Right lung (tissue), 10 donors: ENCODE measurements at places on chromosomes 6 and 20.

DNA sequence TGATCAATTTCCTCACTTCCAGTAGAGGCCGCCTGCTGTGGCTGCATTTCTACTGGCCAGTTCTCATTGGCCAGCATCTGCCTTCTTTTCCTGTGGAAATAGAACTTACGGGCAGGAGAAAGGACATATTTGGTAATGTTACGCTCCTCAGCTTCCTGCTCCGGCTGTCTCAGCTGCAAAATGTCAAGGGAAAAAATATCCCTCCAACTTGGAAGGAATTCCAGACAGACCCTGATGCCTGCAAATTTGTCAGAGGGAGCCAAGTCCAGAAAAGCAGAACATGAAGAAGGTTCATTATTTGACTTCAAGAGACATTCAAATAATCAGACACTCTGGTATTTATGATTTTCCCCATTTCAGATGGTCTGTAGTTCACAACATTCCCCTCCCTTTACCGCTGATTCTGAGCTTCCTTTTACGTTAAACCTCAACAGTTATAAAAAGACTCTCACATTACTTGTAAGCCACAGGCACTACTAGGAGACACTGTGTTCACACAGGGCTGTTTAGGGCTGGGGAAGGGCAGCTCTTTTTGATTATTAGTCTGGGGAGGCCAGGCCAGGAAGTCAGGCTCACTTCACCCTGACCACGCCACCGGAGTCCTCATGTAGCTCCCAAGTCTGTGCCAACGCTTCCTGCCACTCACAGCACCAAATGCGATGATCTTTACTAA lies 179.6 kb upstream of the CCN2 start:
- DNase-seq = peak; percentile 61

DNA sequence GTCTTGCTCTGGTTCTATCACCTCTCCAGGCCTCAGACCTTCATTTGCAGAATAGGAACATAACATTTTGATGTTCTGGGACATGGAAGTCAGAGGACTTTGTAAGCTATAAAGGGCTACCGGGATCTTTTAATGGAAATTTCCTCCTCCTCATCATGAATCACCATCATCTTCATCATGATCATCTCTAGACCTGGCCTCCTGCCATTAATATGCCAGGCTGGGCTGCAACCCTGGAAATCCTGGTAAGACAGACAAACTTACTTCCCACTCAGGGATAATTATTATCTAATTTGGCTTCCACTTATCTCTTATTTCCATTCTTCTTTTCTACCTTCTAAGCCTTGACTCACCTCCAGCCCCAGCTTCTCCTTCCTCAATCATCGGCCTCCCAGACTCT lies 41.0 kb upstream of the MRPS18A start:
- no peak for DNase-seq

DNA sequence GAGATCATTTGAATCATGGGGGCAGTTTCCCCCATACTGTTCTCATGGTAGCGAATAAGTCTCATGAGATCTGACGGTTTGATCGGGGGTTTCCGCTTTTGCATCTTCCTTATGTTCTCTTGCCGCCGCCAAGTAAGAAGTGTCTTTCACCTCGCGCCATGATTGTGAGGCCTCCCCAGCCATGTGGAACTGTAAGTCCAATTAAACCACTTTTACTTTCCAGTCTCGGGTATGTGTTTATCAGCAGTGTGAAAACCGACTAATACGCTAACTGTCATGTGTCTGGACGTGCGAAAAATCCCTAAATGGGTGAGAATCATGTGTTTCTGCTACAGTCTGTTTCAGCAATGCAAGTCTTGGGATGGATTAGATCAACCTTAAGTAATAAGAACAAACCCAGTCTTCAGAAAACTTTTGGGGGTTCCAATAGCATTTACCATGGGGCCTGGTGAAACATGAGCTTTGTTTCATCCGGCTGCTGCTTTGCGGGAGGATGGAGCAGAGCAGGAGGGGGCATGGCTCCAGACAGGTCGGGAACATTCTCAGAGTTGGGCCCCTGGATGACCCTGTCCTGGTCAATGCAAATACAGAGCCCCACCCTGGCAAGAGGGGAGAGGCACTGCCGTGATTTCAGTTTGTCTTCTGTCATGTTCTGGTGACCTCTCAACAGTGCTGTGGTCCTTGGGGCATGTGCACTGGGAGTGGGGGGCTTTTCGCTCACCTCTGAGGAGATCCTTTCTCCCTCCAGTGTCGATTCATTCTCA lies 41.5 kb downstream of the CTCFL start:
- no peak for DNase-seq

- DNase-seq = no peak
Measured at GRCh38 chr20:25297141-25297905, 49.4 kb downstream of the PYGB start.

DNA sequence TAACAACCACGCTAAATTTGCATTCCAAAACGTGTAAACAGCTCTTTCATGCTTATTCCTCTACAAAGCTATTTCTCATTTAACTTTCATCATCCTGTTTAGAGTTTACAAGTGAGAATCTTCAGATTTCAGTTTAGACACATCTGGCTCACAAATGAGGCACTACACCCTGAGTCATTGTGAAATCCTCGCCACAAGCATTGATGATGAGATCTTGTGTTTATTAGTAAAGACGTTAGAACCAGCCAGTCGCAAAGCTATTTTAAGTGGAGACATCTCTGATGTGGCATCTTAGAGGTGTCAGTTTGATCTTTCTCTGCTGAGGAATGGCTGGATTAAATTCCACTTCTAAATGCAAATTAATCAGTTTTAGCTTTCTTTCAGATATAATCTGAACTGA lies 8.3 kb upstream of the ISM1 start:
- no peak for DNase-seq

- DNase-seq = no peak
Measured at GRCh38 chr20:58294497-58295455, 14.7 kb upstream of the RAB22A start.

- DNase-seq = no peak
Measured at GRCh38 chr6:142409794-142410193, 108.0 kb downstream of the ADGRG6 start.

DNA sequence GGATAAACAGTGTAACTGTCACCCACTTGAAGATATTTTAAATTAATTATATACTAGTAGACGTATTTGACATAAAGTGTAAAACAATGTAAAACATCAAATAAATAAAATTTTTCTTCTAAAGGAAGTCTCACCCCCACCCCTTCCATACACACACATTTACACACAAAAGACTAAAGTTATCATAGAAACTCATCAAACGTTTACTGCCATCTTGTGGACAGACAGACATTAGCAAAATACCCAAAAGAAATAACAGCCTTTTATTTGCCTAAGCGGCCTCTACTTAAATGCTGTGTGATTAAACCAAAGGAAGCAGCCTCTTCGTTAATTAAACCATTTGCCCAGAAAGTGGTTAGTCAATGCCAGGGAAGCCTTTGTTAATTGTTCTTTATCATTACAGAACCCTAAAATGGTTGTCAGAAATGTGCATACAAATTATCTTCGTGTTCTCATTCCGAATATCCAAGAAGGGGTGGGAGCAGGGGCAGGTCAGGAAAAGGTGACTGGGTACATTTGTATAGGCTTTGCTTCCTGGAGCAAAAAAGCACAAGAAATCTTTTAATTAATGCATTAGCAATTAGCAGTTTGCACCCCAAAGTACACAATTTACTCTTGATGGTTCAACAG lies 176.2 kb upstream of the SASH1 start:
- peak; percentile 54 for DNase-seq

- DNase-seq = no peak
Measured at GRCh38 chr6:32073613-32074012, 35.4 kb downstream of the CYP21A2 start.

DNA sequence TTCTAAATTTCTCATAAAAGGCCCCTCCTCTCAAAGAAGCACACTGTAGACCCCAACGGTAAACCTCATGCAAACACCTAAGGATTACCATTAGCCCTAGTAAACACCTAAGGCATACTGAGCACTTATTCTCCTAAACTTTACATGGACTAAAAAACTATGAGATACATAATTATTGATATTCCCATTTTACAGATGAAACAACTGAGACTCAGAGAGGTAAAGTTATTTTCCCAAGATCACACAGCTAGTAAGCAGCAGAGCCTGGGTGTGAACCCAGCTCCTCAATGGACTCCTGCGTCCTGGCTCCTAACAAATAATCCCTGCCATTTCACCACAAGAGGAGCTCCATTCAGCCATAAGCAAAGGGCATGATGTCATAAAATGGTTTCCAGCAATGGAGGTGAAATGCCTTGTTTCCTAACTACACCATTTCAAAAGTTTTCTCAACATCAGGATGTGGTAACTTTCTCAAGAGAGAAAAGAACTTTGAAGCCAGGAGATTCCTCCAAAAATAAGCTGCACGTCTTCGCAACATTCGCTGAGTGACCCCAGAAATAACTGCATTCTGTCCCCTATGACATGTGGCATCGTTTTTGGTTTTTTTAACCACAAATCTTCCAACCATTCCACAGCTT lies 4.1 kb downstream of the ATP9A start:
- no peak for DNase-seq

- peak; percentile 81 for DNase-seq
Measured at GRCh38 chr6:143677891-143678791, at the start of gene PHACTR2. Gene PHACTR2, plus strand, starts transcription at chr6:143677965. Its CDS starts 199 bp downstream, at chr6:143678164.

- DNase-seq = no peak
Measured at GRCh38 chr6:82006027-82006738, 241.4 kb downstream of the IBTK start.

- no peak for DNase-seq
Measured at GRCh38 chr6:153489479-153489878, 358.4 kb upstream of the RGS17 start.

DNA sequence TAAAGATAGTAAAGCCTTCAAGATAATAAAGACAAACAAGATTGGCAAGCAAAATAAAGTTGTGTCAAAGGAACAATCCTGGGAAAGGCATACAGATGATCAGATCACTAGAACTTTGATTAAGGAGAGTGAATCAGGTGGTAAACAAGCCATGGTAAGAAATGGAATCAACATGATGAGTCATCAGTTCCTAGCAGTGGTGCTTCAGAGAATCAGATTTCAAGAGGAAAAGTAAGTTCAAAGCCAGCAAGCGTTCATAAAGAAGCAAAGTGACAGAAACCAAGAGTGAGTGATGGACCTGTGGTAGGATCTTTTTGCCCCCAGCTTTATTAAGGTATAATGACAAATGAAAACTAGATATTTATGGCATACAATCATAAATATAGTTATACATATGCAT lies 340.4 kb downstream of the TPBG start:
- DNase-seq = no peak

DNA sequence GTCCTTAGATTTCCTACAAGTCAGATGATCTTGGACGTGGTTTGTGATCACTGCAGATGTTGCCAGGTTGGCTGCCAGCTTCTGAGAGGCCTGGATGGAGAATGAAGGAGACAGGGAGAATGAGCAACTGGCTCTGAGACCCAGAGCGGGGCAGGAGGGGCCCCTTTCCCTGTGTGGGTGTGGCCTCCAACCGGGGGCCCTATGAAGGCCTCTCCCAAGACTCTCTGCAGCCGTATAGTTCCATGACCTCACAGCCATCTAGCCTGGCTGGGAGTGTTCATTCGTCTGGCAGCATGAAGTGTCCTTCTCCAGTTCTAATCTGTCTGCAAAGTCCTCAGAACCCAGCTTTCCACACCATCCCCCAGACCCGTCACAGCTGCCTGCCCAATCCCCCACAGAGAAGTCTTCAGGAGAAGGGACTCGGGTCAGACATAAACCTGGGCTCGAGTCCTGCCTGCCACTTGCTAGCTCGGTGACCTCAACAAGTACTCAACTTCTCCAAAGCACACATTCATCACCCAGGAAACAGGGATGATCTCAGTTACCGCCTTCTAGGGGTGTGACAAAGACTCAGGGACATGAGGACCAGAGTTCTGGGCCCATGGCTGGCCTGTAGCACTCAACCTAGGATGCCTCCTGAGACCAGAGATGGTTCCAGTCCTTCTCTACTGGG lies 122.6 kb downstream of the EDN3 start:
- no peak for DNase-seq

- DNase-seq = peak; percentile 50
Measured at GRCh38 chr6:154995254-154996015, at the start of gene TIAM2. Gene TIAM2, plus strand, starts transcription at chr6:154995315. Its CDS starts 133,909 bp downstream, at chr6:155129224.

GRCh38 chr6:80145509-80145908 lies 39.0 kb downstream of the BCKDHB start:
- DNase-seq = no peak

DNA sequence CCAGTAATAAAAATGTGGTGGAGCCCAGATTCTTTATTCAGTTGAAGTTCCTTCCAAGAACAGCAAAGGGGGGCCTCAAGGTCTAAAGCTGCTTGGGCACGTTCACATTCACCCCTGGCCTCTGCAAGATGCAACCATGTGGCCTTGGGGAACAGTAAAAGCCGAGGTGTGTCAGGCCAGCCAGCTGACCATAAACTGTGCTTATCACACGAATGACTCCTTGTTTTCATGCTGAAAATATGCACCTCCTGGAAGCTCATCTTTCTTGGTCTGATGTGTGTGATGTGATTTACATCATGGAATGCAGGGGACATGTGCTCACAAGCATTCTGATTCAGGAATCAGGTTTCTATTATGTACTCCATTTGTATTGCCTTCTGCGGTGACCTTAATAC lies 211.6 kb upstream of the MARCKS start:
- no peak for DNase-seq

- DNase-seq = no peak
Measured at GRCh38 chr20:35636095-35636494, 20.5 kb downstream of the SPAG4 start.

GRCh38 chr20:1871807-1872458 lies 23.3 kb upstream of the SIRPA start:
- no peak for DNase-seq

GRCh38 chr6:82362878-82363427 lies 664 bp upstream of the TPBG start:
- DNase-seq = no peak

DNA sequence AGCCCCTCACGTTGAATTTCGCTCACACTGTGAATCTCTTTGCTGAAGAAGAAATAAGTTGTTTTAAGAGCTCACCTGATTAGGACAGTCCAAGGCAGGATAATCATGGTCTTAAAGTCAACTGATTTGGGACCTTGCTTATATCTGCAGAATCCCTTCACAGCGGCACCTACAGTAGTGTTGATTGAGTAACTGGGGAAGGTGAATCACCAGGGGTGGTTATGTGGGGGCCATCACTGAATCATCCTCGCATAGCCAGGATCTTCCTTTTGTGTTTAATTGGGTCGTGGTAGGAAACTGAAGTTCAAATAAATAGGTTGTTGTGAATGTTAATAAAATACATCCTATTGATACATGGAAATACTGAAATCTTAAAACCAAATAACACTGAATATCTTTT lies 20.2 kb upstream of the MICA start:
- DNase-seq = no peak

DNA sequence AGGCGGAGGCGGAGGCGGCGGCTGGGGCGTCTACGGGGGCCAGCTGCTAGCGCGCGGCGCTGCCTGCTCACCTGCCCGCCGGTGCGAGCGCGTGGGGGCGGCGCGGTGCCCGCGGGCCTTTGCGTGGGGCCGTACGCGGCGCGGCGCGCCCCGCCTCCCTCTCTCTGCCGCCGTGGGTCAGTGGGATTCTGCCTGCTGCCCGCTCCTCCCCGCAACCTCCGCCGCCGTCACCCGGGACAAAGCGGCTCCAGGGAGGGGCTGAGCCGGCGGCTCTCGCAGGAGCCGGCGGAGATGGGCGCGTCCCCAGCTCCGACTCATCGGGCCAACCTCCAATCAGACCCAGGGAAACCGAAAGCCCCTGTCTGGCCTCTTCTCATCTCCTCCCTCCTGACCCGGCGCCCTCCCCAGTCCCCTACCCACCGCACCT lies at the start of gene RCAN2:
Gene RCAN2 (minus strand): TSS at position 249 of the 427 bp plus-strand sequence.
- peak; percentile 49 for DNase-seq

- no peak for DNase-seq
Measured at GRCh38 chr6:129777371-129777770, 67.4 kb upstream of the ARHGAP18 start.
